ENCODE measurements at places on chromosomes 5 and 9.

DNA sequence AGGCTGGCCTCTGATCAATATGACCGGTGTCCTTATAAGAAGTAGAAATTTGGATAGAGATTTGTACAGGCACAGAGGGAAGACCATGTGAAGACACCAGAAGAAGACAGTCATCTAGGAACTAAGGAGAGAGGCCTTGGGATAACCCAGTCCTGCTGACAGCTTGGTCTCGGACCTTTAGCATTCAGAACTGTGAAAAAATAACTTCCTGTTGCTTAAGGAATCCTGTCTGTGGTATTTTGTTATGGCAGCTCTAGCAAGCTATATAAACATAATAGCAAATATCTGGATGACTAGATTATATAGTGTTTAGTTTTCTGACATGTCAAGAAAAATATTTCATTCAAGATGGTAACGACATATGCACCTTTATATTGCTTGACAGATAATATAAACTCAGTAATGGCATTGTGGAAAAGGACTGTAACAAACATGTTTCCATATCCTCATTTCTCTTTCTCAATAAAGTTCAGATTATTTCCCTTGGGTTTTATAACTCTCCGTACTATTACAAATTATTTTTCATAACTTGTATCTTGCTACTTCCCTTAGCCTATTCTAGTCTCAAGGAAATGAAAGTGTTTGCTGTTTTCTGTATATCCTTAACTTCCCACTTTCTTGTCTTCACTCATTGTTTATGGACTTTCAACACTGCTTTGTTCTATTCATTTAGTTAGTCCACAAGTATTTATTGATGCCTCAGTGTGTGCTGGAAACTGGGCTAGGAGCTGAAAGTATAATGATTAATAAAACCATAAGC lies 62.4 kb downstream of the KIAA1958 start:
- DNase-seq = no peak

- DNase-seq = no peak
Measured at GRCh38 chr9:27799326-27799725, 226.0 kb upstream of the C9orf72 start.

DNA sequence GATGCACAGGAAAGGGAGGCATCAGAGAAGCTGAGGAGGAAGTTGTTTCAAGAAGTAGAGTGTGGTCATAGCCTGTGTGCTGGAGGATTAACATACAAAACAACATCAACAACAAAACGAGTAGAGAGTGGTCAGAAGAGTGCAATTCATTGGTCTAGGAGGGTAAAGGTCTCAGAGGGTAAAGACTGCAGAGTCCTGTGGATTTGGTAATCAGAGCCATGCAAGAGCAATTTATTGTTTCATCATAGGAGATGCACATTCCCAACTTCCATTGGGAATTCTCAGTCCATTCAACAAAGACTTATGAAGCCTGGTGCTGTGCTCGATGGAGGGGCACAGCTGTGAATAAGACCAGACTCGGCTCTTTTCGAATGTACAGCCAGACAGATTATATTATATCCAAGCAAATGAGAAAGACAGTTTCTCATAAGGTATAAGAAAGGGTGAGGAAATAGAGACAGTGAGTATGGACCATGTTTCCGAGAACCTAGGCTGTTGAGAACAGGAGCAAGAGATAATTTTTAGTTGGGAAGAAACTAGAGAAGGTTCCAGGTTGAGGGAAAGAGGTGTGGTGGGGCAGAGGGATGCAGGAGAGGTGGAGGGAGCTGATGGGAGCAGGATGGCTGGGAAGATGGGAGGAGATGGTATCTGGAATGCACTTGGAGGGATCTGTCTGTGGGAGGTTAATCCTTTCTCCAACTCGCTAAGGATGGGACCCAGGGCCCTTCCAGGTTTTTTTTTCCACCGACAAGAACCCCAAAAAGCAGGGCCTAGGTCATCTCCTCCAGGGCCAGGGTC lies 7.9 kb upstream of the MYORG start:
- no peak for DNase-seq

GRCh38 chr9:120038342-120038741 lies 541.6 kb downstream of the CDK5RAP2 start:
- DNase-seq = no peak

DNA sequence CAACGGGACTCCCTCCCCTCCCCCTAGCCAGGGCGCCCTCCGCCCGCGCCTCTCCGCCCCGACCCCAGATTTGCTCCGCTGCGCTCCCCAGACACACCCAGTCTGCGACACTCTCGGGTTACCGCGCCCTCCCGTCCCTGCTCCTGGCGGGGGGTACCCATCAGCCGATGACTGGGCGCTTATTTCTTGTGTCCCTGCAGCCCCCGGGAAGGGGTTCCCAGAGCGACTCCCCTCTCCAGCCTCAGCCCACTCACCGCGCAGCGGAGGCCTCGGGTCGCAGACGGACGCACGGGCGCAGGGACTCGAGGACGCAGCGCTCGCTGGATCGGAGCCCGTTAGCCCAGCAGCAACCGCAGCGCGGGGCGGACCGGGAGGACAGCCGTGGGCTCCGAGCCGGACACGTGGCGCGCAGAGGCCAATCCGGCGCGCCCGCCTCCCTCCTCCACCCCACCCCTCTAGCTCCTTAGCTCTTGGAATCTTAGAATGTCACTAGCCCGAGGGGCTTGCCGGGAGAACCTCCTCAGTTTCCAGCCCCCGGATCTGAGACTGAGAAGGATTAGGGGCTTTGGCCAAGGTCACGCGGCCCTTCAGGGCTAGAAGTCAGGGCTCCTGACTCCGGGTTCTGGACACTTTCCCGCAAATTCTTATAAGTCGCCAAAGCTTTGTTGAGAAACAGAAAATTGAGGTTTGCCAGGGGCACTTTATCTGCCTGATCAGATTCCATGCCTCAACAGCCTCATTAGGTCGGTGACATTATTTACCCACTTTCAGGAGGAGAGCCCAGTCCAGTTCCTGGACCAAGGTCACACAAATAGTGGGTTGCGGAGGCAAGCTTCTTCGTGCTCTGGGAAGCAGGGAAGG lies at the start of gene ANXA6:
TSS of gene ANXA6 (minus strand) at position 354 of the 861 bp plus-strand sequence. CDS start 9,878 bp downstream, outside the sequence.
- DNase-seq = no peak
